ENCODE measurements at places on chromosomes 6 and 20.

GRCh38 chr6:14454473-14454775 is 336.9 kb downstream of the CD83 start:
- DNase-seq = no peak

DNA sequence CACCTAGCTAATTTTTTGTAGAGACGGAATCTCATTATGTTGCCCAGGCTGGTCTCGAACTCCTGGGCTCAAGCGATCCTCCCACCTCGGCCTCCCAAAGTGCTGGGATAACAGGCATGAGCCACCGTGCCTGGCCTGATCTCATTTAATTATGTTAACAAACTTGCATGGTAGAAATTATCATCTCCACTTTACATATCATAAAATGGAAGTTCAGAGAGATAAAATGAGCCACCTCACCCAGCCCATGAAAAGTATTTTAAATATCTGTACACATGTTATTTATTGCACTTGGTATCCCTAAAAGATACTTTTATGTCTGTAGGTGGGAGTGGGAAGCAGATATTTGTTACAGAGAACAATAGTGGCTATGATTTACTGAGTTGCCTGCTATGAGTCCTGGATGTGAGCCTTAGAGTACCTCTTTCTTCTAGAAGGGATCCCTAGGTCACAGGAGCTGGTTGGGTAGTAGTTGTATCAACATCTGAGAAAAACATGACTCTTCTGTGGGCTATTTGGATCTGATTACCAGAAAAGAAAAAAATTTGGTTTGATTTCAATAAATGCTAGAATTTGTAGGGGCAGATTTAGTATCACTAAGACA is 52.4 kb upstream of the EIF2S2 start:
- no peak for DNase-seq

DNA sequence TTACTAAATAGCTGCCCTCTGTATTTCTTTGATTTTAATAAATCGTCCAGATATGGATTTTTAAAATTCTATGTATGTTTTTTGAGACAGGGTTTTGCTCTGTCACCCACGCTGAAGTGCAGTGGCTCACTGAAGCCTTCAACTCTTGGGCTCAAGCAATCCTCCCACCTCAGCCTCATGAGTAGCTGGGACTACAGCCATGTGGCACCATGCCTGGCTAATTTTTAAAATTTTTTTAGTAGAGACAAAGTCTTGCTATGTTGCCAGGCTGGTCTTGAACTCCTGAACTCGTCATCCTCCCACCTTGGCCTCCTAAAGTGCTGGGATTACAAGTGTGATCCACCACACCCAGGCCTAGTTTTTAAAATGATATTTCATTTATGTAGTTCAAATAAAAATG is 47.4 kb upstream of the DDR1 start:
- DNase-seq = no peak

GRCh38 chr6:4522453-4522852 is 253.8 kb upstream of the CDYL start:
- no peak for DNase-seq

- no peak for DNase-seq
Measured at GRCh38 chr6:114634016-114634415, 291.2 kb upstream of the HS3ST5 start.

- DNase-seq = peak; percentile 11
Measured at GRCh38 chr6:52718550-52718949, 44.7 kb downstream of the GSTA2 start.

- no peak for DNase-seq
Measured at GRCh38 chr6:2917065-2917464, 14.0 kb upstream of the SERPINB9 start.

DNA sequence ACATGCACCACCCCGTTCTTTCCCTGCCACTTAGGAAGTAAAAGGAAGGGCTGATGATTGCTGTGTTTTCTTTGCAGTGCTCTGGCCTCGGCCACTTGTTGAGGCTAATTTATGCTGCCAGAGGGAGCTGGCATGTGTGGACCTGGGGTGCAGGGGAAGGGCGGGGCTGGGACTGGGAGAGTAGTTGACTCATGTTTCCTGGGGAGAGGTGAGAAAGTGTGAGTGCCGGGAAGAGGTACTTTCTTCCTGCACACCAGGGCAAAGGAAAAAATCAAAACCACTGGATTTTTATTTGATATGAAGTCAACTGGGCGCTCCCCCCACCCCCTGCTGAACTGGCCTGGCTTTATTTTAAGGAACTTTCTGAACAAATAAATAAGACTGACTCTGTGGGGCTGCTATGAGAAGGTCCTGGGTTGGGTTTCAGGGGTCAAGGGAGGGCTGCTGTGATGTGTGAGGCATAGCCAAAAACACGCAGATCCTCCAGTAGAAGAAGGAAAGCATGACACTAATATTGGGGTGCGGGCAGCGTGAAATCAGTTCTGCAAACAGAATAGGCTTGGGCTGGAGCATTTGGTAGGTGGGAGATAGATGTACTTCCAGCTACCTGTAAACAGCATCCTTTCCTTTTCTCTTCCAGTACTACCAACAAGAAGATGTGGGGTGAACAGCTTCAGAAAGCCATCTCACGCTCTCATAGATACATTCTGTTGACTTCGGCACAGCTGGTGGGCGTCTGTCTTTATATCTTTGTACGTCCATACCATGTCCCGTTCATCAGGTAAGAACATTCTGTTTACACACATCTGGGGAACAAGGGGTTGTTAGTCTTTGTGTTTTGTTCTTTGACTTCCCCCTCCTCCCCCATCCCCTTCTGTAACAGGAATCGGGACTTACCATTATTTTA is 87.5 kb downstream of the SYNJ2 start:
- peak; percentile 77 for DNase-seq

- DNase-seq = no peak
Measured at GRCh38 chr6:297571-298232, 5.4 kb downstream of the DUSP22 start.

DNA sequence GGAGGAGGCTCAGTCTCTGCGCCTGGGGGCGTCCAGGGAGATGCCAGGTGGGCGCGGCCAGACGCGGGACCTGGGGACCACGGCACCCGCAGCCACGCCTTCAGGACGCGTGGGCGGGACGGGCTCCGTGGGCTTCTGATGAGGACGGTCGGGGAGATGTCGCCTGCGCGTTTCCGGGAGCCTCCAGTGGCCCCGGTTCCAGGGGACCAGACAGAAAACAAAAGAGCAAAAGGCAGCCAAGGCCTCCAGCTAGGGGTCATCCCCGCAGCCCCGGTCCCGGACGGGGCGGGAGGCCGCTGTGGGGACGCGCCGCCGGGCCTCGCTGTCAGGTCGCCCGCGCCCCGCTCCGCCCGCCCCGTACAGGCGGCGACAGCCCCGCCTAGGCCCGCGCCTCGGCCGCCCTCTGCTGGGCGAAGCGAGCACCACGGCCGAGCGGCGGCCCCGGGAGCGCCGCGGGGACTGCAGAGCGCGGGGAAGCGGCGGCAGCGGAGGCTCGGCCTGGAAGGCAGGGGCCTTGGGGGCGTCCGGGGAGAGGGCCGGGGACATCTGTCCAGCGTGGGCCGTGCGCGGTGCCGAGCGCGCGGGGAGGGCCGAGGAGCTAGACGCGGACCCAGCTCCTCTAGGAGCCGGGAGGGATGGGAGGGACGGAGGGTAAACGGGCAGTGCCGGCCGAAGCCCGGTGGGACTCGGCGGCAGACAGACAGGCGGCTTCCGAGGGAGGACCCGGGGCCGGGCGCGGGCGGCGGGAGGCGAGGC is 48.7 kb downstream of the TMEM242 start:
- peak; percentile 72 for DNase-seq

- peak; percentile 91 for DNase-seq
Measured at GRCh38 chr20:37071481-37071911, 24.3 kb downstream of the RBL1 start.

- DNase-seq = no peak
Measured at GRCh38 chr20:53801609-53802370, 208.2 kb upstream of the ZNF217 start.

DNA sequence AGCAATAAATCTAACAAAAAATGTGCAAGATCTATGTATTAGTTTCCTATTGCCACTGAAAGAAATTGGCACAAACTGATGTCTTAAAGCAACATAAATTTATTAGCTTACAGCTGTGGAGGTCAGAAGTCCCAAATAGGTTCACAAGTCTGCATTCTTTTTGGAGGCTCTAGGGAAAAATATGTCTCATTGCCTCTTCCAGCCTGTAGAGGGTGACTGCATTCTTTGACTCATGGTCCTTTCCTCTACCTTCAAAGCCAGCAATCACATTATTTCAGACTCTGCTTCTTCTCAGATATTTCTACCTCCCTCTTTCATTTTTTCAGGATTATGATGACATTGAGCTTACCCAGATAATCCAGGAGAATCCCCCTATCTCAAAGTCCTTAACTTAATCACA is 1531.1 kb downstream of the KHDRBS2 start:
- no peak for DNase-seq

DNA sequence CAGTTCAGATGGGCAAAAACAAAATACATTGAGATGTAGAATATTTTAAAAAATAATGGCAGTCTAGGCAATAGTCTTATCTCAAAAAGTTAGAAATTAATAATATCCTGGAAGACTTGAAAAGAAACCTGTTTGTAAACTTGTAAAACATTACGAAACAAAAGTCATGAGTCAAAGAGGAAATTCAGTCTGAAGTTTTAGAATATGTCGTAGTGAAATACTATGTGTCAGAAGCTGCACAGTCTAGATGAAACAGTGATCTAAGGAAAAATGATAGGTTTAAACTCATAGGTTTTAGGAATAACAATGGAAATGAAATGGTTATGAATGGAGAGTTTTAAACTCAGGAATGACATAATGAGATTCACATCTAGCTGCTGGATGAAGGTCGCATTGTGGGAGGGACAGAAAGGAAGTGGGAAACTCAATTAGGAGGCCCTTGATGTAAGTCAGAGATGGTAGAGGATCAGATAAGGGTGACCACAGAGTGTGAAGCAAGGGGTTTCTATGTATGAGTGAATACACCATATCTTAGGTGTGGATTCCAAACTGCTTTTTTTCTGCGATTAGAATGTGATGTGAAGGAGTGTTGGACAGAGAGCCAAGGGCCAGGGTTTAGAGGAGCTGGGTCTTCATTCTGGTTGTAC is 2.8 kb downstream of the SNRPB2 start:
- DNase-seq = no peak

DNA sequence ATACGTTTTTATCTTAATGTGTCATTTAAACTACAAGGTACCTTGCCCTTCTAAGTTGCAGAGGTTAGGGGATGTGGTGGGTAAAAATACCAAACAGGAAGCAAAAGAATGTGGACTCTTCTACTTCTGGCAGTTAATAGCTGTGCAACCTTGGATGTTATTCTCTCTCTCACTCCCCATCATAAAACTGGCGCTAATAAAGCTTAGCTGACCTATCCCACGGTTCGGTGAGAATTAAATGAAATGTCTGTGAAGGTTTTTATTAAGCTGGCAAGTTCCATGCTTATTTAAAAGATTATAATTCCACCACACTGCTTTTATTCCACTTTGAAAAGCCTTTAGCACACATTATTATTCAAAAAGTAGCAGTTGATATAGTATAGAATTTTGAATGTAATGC is 127.8 kb upstream of the SLC22A23 start:
- peak; percentile 30 for DNase-seq

- DNase-seq = peak; percentile 85
Measured at GRCh38 chr20:45358282-45359068, 4.5 kb upstream of the SYS1 start.

- DNase-seq = no peak
Measured at GRCh38 chr20:48908656-48909319, 12.7 kb upstream of the ARFGEF2 start.

DNA sequence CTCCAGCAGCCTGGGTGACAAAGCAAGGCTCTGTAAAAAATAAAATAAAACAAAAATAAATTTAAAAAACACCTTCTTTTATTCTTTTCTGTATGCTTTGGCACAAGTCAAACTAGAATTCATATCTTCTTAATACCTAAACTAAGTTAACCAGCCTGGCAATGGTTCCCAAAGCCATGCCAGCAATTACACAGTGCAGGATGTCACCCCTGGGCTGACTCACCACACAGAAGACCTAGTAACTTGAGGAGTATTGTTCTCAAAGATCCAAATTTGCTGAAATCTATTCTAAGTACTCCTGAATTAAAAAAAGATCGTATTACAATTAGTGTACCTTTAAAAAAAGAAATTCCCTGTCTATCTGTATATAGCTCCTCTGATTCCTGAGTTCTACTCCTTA is 162.7 kb upstream of the SGK1 start:
- DNase-seq = no peak

DNA sequence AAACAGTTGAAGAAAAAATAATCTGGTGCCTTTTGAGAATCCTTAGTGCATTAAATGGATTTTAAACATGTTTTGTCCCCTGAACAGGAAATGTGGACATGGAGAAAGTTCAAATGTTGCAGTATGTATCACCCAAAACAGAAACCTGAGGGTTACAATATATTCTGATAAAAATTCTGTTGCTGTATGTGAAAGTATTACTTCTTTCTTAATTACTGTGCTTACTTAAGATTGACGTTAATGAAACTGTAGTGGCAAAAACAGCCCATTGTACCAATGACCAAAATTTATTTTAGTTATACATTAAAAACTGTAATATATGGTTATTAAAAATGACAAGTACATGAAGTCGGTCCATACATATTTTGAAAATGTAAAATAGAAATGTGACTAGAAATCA is 100.6 kb downstream of the PRDM1 start:
- DNase-seq = no peak

- DNase-seq = no peak
Measured at GRCh38 chr6:15708231-15708630, 45.4 kb upstream of the DTNBP1 start.

DNA sequence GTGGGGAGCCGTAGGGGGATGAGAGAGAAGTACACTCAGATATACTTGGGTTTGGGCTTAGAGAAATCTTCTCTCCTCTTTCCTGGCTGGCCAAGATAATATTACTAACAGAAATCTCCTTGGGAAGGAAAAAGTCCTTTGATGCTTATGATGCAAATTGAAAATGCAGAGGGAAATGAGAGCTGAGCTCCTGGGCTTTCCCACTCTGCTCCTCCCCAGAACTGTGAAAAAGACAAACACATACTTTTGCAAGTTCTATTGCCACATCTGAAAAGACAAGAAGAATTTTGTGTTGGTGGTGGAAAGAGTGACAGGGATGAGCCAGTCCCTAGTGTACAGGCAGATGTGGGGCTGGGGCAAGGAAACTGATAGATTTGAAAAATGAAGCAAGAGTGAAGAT is 185.9 kb downstream of the ANKRD60 start:
- DNase-seq = no peak

- DNase-seq = no peak
Measured at GRCh38 chr6:51472745-51473487, 614.5 kb downstream of the PKHD1 start.

DNA sequence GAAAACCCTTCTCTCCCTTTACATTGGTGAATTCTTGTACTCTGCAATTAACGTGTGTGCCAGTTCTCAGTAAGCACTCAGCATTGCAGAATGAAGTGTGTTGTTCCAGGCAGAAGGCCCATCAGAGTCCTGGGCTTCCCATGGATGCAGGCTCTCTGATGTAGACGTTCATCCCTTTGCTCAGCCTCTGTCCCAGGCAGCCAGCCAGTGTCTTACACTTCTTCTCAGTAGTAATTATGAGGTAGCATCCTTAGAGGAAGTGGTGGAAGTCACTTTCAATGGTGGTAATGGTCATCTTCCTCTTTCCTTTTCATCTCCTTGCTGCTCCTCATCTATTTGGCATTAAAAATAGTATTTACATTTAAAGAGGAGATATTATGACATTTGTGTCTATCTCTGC is 66.7 kb upstream of the FYN start:
- DNase-seq = no peak

- DNase-seq = peak; percentile 62
Measured at GRCh38 chr20:44083220-44083933, 103.6 kb downstream of the JPH2 start.

- DNase-seq = no peak
Measured at GRCh38 chr20:63968928-63969760, 586 bp downstream of the ZNF512B start.

Data from EL (cell line).